ENCODE measurements at places on chromosomes 16 and 17.

GRCh38 chr16:88073201-88073721, 122.0 kb downstream of the BANP start:
- no peak for DNase-seq

- DNase-seq: peak; percentile 61
Measured at GRCh38 chr17:38982858-38983746, 15.9 kb upstream of the FBXO47 start.

DNA sequence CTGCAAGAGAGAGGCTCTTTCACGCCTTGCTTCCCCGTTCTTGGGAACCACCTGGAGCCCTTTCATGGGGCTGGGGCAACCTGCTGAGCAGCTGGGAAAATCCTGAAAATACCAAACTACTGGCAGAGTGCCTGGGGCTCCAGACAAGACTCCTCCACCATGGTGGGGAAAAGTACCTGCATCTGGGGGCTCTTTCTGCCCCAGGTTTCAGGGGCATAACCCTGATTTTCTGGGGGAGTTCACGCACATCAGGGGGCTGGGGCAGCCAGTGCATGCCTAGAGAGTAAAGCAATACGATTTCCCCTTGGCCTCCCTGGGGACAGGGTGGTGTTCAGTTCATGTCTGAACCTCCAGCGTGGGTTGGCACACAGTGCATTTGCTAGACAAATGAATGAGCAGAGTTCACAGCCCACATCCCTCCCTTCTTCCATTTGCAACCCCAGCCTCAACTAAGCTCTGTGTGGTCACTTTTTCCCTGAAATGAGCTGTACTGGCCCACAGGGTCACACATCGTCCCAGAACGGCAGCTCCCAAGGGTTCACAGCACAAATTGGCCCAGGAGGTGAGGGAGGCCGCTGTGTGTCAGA, 5.2 kb upstream of the CDC42EP4 start:
- no peak for DNase-seq

- DNase-seq: no peak
Measured at GRCh38 chr17:10610884-10611283, 46.2 kb downstream of the MYH3 start.

DNA sequence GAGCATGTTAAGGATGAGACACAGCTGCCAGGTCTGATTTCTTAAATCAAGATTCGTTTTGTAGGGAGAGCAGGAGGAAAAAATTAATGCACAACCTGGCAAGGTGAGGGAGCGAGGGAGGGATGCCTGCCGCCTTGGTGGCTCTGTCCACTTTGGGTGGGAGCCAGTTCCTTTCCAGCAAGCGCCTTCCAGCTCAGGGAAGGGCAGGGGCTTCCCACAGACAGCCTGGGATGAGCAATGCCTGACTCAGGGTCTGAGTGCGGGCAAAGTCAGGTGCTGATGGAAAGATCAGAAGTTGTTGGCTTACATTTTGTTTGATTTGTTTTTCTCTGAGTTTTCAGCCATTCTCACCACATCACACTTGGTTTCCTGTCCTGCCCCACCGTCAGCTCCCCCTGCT, 220.7 kb downstream of the ENGASE start:
- DNase-seq: no peak

DNA sequence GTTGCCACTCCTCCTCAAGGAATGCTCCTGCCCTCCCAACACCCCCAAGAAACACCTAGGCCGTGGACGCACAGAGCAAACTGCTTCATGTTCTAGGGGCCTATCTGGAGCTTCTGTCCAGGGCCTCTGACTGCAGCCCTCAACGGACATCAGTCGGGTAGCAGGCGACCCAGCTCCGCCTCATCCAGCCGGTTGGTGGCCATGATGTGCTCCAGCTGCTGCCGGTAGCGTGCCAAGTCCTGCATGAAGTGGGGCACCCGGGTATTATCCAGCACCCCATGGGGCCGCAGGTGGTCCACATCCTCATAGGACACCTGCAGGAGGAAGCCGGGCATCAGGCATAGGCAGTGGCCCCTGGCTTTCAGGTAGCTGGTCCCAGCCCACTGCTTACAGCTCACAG, 6.3 kb downstream of the NOL3 start:
- DNase-seq: no peak

DNA sequence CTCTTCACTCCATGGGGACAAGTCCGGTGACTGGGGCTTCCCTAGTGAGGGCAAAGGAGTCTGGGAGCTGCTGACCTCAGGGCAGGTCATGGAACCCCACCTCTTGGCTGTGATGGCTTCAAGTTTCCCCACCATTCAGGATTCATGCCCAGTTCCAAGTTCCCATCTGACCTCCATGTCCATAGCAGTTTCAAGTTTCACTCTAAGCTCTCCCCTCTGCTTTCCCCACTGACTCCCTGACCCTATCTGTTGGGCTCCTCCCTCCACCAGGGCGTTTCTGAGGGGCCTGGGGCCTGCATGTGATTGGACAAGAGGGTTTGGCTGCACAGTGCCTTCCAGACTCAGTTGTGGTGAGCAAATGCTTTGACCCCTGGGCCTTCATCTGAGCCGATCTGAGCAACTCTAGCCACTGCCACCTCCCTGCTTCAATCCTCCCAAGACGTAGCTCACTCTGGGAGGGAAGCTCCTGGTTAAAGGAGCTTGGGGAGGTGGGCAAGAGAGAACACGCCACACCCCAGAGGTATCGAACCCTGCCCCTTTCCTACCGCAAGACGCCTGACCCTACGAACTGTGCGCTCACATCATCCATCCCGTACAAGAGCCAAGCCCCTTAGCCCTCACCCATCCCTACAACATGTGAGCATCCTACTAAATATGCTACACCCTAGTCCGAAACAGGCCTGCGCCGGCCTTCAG, 8.3 kb downstream of the ZNF629 start:
- DNase-seq: no peak

- DNase-seq: peak; percentile 51
Measured at GRCh38 chr17:81684442-81684911, 666 bp downstream of the HGS start.

DNA sequence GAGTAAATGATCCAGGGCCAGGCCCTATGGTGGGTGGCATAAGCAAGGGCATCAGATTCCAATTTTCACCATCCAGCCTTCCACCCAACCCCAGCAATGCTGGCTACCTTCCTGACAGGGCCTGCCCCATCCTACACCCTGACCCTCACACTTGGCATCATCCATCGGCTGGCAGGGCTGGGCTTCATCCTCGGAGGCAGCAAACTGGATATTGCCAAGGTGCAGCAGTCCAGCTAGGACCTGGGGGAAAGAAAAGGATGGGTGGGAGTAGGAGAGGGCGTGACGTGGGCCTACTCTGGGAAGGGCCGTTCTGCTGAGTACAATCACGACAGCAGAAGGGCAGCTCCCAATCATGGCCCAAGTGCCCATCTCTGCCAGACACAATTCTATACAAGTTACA, 23.5 kb downstream of the MYO19 start:
- no peak for DNase-seq

DNA sequence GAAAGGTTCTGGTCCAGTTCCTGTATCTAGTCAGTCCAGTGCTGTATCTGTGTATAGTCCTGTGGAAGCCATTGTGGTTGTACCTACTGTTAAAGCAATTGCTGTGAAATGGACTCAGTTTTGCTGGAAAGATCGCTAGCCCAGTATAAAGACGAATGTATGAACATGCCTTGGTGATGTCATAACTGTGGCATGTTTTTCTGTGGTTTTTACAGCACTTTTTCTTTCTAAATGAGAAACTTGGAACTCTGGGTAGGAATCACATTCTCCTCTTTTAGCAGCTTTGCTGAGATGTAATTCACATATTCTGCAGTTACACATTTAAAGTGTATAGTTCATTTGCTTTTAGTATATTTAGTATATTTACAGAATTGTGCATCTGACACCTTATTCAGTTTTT, 58.1 kb downstream of the MAP2K4 start:
- DNase-seq: no peak

DNA sequence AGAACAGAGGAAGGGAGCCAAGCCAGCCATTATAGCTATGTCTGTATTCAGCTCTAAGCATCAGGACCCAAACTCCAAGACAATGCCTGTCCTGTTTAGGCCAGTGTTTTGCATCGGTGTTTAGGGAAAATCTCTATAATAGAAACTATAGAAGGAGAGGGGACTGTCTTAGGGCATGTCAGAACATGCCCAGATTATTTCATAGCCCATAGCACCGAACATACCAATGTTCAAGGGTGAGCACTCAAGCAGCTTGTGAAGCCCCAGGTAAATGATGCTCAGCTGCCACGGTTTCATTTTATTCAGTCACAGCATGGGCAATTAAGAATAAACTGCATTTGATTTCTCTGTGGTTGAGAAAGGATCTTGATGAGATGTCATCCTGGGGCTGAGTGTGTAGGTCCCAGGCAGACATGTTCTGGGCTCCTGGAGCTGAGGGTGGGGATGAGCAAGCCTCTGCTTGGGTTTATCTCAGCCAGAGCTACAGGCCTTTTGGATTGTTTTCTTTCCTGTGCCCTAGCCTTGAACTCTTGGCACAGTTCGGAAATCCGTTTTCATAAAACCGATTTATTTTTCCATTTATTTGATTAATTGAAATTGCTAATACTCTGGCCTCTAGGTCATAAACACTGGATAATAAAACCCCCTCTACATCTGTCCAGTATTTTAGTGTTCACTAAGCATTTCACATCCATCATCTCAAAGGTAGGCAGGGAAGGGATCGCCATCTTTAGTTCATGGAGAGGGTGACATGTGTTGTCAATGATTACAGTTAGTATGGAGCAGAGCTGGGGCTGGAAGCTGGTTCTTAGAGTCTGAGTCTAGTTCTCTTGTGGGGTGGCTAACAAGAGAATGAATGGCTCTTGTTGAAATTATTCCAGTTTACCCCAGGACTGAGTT, 290.7 kb upstream of the ASIC2 start:
- no peak for DNase-seq

- no peak for DNase-seq
Measured at GRCh38 chr16:46788891-46789474, 40.8 kb upstream of the MYLK3 start.

DNA sequence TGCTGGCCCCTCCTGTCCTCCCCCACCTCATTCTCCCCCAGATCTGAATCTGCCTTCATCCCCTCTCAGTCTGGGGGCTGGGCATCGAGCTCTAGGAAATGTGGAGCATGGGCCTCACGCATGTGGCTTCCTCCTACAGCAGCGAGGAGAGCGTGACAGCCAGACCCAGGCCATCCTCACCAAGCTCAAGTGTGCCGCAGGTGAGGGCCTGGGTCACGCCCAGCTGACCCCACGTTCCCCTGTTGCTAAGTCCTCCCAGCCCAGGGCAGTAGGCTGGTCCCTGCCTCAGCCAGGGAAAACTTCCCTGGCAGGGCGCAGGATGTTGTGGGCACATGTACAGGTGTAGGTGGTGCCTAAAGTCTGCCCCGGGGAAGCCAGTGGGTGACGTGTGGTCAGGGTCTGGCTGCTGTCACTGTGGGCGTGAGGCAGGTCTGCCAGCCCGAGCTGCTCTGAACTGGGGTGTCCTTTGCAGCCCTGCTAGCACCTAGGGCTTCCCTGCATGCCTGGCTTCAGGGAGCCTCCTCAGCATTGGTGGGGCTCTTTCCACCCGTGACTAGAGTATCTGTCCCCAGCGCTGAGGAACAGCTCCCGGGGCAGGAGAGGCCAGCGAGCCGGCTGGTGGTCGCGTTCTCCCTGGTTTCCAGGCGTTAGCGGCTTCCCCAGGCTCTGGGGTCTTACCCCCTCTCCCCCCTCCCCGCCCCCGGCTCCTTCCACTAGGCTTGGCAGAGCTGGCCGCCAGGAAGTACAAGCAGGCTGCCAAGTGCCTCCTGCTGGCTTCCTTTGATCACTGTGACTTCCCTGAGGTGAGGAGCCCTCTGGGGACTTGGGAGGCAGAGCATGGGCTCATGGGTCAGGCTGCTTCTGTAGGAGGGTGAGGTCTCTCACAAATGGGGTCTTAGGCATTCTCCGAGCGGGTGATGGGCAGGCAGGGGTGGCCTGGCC, 3.6 kb downstream of the GPS1 start:
- no peak for DNase-seq

DNA sequence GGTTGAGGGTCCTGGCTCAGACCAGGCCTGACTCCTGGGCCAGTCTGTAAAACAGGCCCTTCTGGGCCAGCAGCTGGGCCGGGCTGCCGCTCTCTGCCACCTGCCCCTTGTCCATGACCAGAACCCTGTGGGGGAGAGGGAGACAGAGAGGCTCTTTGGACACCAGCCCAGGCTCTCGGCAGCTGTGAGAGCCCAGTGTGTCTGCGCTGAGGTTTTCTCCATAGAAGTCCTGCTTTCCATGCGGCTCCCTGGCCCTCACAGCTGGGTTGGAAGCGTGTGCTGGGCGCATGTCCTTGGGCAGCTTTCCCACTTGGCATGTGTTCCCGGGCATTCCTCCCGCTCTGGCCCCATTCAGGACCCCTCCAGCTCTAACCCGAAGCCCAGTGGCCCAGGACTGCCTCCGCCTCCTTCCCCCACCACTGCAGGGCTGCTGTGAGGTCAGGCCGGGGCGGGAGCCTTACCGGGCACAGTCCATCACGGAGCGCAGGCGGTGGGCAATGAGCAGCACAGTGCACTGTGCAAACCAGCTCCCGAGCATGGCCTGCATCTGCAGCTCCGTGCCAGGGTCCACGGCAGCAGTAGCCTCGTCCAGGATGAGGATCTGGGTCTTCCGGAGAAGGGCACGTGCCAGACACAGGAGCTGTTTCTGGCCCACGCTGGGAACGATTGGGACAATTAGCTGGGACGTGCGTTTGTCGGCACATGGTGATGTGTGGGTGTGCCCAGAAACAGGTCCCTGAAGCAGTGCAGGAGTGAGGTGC, 73.0 kb downstream of the ABCC6 start:
- DNase-seq: no peak

DNA sequence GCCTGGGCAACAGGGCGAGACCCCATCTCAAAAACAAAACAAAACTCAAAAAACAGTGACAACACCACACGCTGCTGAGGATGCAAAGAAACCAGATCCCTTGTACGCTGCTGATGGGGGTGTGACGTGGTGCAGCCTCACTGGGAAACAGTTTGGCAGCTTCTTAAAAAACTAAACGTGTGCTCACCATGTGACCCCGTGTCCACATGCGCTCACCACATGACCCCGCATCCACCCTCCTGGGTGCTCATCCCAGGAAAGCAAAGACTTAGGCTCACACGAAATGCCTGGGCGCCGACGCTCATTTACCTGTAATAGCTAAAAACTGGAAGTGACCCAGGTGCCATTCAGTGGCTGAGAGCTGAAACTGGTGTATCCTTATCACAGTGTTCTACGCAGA, 19.9 kb upstream of the RPL13 start:
- DNase-seq: no peak

- DNase-seq: no peak
Measured at GRCh38 chr17:28738680-28739384, 5.0 kb upstream of the TRAF4 start.

GRCh38 chr17:37888881-37889280, 35.3 kb upstream of the TBC1D3K start:
- DNase-seq: no peak

DNA sequence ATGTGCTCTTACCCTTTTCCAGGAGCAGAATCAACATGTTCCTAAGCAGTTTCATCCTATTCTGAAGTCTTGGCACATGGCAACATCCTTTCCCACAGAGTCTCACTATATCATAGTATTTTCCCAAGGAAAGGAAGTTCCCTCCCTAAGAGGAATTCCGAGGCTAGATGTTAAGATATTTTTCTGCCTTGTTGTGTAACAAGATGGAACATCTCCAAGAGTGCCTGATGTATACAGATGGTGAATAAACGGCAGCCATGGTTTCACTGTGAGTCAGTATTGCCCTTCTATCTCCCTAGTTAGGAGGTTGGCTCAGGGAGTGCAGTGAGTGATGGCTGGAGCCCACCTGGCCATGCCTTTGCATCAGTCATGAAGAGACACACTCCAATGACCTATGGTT, 48.2 kb downstream of the SPACA3 start:
- no peak for DNase-seq

Data from hematopoietic multipotent progenitor cell treated with erythropoietin and hydrocortisone succinate and interleukin-3 and kit ligand, for 15 days (in vitro differentiated cells).